ENCODE measurements at places on chromosomes 11 and 22.
A peak's percentile ranks its signal among the peaks of the same experiment; 100 is the strongest.

DNA sequence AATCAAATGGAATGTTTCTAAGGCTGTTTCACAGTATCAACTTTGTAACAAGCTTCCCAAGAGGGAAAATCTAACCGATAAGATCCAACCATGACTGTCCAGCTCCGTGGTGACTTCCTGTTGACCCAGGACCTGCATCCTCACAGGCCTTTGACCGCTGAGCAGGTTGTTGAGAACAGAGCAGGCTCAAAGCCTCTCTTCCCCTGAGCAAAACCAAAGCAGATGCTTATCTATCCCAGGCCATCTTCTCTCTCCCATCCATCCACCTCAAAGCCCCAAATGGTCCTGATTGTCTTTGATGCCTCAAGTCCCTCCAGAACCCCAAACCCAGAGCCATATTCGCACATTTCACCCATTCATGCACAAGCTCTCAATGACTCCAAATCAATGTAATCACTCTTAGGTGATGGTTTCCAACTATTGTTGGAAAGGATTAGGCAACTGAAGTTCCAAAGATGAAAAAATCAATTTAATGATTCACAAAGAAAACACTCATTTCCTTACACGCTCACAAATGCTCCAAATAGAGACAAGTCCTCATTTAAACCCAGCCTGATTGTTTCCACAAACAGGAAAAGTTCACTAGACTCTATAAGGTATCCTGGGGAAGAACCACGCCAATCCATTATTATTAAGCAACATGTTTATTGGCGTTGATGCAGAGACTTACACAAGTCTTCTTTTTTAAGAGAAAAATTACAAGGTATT, 48.7 kb downstream of the C11orf58 start:
- DNase-seq = no peak

GRCh38 chr11:73140213-73141030, 1.7 kb downstream of the FCHSD2 start:
- DNase-seq = peak; percentile 26

- no peak for DNase-seq
These were observed 144.7 kb downstream of the TTC17 start for GRCh38 chr11:43503417-43503816.

GRCh38 chr11:84993386-84993785, 633.8 kb downstream of the DLG2 start:
- DNase-seq = no peak

- DNase-seq = no peak
These were observed 3.1 kb upstream of the PANX1 start for GRCh38 chr11:94125407-94126115.

DNA sequence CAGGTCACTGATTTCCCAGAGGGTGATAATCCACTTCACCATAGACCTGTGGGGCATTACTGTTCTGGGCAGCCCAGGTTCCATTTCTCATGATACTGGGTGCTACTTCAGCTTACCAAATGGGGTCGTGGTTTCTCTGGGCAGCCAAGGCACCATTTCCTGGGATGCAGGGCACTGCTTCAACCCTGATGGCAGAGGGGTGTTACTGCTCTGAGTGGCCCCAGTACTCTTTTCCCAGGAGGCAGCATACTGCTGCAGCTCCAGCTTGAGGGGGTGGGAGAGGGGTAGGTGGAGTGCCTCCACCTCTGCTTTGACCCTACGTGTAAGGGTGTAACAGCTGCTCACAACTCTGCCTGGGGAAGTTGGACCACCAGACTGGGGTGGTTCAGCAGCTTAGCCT, 51.1 kb downstream of the PRMT3 start:
- DNase-seq = no peak

DNA sequence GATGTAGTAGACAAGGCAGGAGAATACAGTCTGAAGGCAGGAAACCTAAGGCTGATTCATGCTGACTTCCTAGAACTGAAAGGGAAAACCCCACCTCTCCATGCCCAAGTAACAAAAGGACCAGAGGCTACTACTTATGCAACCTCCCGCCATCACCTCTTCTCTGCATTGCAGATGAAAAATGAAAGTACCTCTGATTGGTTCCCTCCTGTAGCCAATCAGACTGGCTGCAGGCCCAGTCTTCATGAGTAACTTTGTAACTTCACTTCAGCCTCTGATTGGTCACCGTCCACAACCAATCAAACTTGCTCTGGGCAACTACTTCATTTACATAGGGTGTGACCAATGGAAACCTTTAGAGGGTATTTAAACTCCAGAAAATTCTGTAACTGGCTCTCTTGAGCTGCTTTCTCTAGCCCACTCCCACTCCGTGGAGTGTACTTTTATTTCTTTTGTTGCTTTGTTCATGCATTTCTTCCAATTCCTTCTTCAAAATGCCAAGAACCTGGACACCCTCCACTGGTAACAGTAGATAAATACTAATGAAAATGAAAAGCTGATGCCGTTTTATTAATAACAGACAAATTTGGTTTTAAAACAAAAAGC, 5.2 kb upstream of the MAP6 start:
- no peak for DNase-seq
